ENCODE measurements at places on chromosomes 12 and 14. TPM values are rescaled to one million over a fixed set of nuclear protein-coding genes. Genes with fewer than 3 reads are reported as not detected.

Gene CLEC12A
- total RNA-seq = 0.36 TPM

Gene TCL1B
- not detected for total RNA-seq

DNA sequence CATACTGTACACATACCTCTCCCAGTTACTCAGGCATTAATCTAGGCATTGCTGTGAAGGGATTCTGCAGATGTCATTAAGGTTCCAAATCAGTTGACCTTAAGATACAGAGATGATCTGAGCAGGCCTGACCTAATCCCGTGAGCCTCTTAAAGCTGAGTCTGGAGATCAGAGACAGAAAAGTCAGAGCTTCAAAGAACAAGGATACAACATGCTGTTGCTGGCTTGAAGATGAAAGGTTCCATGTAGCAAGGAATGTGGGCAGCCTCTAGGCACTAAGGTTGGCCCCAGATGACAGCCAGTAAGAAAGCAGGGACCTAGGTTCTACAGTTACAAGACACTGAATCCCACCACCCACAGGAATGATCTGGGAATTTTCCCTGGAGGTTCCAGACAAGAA is 81.1 kb downstream of the MAP1LC3B2 start:
- no peak for ATAC-seq

GRCh38 chr14:49193332-49194065 is 392.7 kb downstream of the RPS29 start:
- ATAC-seq = no peak

DNA sequence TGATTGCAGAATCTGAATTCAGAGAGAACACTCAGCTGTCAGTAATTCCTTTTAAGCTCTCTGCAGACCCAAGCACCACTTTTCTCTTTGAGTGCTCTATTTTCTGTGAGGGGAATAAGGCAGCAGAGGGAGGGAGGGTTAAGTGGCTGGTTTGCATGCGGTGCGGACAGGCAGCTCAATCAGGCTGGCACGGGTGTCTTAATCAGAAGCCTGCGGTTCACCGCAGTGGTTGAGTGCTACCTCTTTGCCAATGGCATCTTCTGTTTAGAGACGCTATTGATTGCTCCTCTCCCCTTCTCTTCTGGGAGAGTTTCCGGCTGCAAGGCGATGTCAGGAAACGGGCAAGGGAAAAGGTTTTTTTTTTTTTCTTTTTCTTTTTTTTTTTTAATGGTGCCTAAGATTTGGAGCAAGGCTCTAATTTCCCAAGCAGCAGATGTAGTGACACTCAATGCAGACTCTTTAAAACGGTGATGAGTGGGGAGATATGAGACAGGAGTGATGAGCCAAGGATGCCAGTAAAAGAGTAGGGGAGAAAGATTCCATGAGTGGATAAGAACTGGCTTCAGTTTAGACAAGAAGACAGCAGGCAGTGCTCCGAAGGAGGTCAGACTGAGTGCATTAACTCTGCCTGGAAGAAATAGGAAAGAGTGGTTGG is 533.7 kb upstream of the SEL1L start:
- no peak for ATAC-seq

DNA sequence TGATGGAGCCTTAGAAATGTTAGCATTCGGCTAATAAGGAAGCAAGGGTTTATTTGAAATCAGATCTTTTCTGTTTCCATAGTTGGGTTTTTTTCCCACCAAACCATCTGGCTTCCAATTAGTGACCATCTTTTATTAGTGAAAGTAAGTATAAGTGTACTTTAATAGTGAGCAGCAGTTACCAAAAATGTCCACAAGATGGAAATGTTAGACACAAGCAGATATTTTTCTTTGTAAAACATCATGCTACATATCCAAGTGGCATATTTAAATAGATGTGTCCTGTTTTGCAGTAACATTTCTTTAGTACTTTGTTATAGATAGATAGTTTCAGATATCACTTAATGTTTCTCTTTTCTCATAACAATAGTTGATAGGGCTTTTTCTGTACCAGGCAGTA is 28.8 kb downstream of the YEATS4 start:
- no peak for ATAC-seq

GRCh38 chr12:71871116-71871515 is 31.6 kb downstream of the TBC1D15 start:
- no peak for ATAC-seq

DNA sequence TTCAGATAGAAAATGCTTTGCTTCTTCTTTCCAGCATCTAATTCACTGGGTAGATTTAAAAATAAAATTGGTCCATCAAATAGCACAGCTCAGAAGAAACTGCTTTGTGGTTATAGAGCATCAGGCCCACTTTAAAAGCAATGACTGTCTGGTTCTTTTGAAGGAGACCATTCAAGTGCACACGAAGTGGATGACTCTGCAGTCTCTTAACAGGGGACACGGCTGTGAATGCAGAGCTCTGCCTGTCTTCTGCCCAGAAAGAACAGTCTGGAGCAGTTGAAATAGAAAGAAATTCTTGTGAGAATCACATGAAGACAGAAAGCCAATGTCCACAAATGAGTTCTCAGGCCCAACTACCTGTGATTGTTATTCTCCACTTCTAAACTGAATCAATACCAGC is 138.7 kb upstream of the PLEKHA5 start:
- ATAC-seq = no peak

GRCh38 chr14:88612981-88613380 is 50.1 kb downstream of the ZC3H14 start:
- ATAC-seq = no peak

DNA sequence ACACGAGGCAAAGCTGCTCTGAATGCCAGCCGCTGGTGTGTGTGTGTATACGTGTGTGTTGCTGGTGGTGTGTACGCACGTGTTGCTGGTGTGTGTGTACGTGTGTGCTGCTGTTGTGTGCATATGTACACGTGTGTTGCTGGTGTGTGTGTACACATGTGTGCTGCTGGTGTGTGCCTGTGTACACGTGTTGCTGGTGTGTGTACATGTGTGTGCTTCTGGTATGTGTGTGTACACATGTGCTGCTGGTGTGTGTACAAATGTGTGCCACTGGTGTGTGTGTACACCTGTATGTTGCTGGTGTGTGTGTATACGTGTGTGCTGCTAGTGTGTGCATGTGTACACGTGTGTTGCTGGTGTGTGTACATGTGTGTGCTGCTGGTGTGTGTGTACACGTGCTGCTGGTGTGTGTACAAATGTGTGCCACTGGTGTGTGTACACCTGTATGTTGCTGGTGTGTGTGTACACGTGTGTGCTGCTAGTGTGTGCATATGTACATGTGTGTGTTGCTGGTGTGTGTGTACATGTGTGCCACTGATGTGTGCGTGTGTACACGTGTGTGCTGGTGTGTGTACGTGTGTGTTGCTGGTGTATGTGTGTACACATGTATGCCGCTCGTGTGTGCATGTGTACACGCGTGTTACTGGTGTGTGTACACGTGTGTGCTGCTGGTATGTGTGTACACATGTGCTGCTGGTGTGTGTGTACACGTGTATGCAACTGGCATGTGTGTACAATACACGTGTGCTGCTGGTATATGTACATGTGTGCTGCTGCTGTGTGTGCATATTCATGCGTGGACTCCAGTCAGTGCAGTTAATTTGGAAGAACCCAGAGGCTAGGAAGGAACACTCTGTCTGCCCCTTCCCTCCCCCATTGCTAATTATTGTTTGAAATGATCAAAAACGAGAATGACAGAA is 47.2 kb downstream of the CACNA2D4 start:
- ATAC-seq = no peak

- no peak for ATAC-seq
These were observed 190.8 kb downstream of the TTC7B start for GRCh38 chr14:90625445-90625844.

- ATAC-seq = no peak
These were observed 7.6 kb upstream of the PDE1B start for GRCh38 chr12:54541751-54542290.

GRCh38 chr14:102027951-102028350 is 58.9 kb downstream of the HSP90AA1 start:
- no peak for ATAC-seq

DNA sequence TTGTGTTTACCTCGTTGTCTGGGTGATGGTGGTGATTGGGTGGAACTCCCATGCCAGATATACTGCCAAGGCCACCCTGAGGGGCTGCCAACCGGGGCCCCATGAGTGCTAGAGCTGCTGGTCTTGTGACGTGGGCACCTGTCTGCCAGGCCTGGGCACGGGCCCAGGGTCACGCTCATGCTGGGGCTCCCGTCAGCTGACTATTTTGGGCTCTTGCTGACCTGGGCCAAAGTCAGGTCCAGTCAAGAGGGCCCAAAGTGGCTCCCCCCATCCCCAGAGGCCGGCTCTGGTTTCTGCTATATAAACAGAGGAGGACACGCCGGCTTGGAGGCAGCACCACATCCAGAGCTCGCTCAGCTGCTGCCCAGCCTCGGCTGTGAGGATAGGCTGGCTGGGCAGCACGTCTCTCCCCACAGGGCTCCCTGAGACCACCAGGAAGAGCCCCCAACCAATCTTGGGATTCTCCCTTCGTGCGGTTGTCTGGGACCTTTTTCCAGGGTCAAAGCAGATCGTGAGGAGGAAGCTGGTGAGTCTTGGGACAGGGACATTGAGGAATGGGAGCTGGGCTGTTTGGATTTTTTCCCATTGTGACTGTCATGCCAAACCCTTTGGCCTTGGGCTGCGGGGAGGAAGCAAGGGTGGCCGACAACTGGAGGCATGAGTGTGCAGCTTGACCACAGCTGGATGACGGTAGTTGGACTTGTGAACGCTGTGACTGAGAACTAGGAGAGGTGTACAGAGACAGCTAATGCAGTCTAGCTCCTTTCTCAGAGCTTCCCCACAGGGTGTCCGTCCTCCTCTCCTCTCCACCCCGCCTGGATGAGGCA is 7.6 kb upstream of the NR4A1 start:
- ATAC-seq = peak; percentile 3

- ATAC-seq = no peak
These were observed 66.6 kb downstream of the SINHCAF start for GRCh38 chr12:31259136-31259886.

Gene DCD
- not detected for total RNA-seq

Gene DEPDC4
- 0.68 TPM for total RNA-seq

DNA sequence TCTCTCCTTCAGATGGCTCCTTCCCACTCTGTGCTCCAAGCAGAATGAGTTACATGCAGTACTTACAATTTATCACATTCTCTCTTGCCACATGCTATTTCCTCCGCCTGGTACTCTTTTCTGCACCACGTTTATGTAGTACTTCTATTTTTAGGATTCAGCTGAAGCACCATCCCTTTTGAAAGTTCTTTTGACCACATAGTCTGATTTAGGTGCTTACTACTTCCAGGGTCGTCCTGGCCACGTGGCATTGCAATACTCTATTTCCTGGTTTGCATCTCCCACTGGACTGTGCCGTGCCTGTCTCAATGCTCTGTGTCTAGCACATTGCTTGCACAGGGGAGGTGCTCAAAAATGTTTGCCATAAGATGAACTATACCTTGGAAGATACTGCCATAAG is 16.3 kb upstream of the TBC1D30 start:
- no peak for ATAC-seq

GRCh38 chr14:33717866-33718265 is 233.0 kb downstream of the EGLN3 start:
- no peak for ATAC-seq

DNA sequence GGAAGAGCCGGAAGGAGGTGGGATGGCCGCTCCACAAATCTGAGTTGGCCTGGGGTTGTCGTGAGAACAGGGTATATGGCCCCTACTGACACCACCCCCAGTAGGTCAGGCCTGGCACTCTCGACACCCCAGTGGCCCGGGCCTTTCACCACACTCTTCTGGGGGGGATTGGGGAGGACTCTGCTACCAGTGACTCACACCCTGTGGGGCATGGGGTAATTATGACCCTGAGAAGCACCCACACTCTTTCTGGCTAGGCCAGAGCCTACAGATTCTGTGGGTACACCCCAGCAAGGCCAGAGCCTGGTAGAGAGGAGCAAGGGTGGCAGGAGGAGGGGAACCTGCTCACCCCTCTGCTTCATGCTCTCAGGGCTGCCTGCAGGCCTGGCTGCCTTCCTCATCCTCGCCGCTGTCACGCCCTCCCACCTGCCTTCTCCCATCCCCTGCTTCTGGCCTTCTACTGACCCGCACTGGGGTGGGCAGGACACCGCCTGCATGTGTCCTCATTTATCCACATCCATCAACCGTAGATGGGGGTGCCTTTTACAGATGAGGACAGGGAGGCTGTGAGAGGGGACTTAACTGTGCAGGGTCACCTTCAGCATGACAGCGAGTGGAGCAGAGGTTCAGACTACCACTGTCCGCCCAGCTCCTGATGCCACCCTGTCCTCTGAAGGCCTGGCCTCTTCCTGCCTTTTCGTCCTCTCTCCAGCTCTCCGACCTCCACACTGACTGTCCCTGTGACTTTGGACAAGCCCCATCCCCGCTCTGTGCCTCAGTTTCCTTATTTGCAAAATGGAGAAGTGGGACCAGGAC is 18.4 kb downstream of the ASB2 start:
- ATAC-seq = no peak

- no peak for ATAC-seq
These were observed 143.6 kb downstream of the CALM1 start for GRCh38 chr14:90540437-90540836.

- ATAC-seq = no peak
These were observed 21.7 kb downstream of the NEUROD4 start for GRCh38 chr12:55041345-55042055.

- peak; percentile 91 for ATAC-seq
These were observed 34.5 kb downstream of the SCARB1 start for GRCh38 chr12:124829008-124829707.

DNA sequence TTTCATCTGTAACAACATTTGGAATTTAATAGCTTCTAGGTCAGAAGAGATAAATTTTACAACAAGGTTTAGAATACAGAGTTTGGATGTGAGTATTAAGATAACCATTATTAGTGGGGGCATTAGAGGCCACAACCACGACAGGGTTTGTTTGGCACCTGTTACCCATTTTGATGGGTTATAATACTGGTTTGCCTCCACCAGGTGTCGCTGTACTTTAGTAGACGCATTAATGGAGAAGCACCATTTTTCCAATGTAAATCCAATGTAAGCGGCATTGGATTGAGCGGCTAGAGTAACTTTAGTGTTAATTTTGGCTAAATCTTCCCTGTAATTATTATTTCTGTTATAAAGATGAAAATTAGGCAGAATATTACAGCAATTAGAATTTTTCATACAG is 136.2 kb downstream of the SLCO1B3 start:
- no peak for ATAC-seq

- ATAC-seq = no peak
These were observed 25.0 kb upstream of the GALNT9 start for GRCh38 chr12:132354211-132354981.

Gene SLCO1B3
- total RNA-seq = 1.2 TPM

- no peak for ATAC-seq
These were observed 97.3 kb upstream of the FRMD6 start for GRCh38 chr14:51554339-51554920.

GRCh38 chr14:56004786-56005185 is 113.4 kb upstream of the PELI2 start:
- no peak for ATAC-seq

- ATAC-seq = no peak
These were observed 59.6 kb downstream of the MDM2 start for GRCh38 chr12:68867606-68868005.

Gene TAS2R20
- 0.96 TPM for total RNA-seq

Data from esophagus mucosa (tissue), 1 donor.